Occipital lobe (tissue), 3 donors: ENCODE measurements at places on chromosomes 3 and 15.

GRCh38 chr3:14397531-14397930 lies 4.9 kb upstream of the SLC6A6 start:
- DNase-seq: no peak

- DNase-seq: no peak
Observed at GRCh38 chr3:101867511-101867910, 18.2 kb downstream of the NFKBIZ start.

DNA sequence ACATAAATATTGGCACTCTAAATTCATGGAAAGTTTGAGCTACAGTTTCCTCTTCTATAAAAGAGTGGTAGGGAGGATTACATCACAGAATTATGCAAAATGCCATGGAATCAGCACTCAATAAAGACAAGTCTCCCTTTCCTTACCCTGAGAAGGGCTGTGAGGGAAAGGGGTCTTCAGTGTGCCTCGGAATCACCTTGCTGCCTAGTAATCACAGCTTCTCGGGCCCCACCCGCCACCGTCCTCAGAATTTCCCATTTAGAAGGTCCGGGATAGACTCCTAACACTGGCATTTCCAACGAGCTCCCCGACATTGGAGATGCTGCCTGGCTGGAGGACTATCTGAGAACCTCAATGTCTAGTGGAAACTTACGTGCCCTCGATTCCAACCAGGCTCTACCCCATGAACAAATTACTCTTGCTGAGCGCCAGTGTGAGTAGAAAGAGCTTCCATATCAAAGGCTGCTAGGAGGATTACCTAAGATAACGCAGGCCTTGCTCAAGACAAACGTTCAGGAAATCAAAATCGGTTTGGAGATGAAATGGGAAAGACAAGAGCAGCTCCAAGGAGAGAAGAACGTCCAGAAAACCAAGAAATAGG lies 92.1 kb upstream of the CHD2 start:
- no peak for DNase-seq

DNA sequence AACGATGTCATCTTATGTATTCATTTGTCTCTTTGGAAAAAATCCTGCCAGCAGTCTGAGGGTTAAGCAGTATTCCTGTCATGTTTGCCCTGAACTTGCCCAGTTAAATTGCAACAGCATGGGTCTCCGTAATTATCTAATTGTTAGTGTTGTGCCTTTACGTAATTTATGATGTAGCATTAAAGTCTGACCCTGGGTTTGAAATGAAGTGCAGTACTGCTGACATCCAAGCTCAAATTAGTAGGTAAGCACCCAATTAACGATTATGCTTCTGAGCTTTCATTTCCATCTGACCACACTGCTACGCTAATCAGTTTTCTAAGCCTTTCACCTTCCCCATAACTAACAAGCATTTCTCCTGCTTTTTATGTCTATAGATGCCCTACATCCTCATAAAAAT lies 241.8 kb downstream of the ARRDC4 start:
- no peak for DNase-seq

GRCh38 chr3:10474847-10475246 lies 30.5 kb downstream of the ATP2B2 start:
- DNase-seq: no peak

DNA sequence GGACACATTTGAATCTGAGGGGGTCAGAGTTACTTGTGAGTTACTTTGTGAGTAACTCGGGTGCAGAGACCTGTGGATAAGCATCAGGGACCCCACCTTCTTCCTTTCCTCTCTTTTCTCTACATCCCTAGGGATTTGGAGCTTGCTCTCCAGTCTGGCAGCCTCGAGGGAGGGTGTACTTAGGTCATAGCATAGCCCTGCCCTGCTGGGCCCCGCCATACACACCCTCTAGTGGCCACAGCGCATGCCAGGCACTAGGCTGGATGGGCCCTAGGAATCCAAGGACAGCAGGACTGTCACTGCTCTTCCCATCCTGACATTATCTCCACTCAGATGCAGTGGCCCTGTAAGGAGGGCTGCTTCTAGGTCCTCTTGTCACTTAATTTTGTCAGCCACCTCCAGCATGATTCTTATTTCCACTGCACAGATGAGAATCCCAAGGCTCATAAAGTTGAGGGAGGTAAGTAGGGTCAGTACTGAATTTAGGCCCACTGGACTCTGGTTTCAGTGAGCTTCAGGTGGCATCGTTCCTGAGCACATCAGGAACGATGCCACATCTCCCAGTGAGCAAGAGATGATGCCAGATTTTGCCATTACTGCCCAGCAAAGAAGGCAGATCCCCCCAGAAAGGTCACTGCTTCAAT lies 3.6 kb upstream of the SMAD6 start:
- no peak for DNase-seq

DNA sequence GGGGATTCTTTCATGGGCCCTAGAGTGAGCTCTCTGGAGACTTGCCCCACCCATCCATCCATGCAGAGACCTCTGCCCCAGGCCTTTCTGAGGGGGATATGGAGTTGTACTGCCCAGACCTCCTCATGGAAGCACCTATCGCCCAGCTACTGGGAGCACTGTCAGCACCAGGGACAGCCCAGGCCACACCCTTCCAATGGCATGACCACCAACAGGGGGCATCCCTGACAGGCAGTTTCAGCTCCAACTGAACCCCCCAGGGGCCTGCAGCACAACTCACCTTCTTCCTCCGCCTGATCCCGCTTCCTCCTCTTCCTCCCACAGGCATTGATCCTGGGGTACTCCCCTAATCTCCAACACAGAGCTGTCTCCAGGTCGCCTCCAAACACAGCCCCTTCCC lies 21.8 kb downstream of the MRPS11 start:
- no peak for DNase-seq

DNA sequence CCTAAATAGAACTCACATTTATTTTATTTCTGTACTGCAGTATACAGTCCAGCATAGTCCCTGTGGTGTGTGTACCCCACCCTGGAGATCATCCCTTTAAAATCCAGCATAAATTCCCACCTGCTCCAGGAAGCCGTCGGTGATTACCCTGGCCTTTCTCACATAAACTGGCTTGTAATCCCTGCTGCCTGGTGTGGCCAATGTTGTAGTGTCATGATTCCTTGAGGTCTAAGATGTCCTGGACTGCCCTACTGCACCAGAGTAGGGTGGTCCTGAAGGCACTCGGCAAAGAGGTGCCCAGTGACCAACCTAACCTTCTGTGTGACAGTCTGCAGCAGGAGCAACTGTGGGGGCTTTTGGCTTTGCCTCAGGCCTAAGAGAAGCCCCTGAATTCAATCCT lies 58.9 kb downstream of the ITGA11 start:
- no peak for DNase-seq

DNA sequence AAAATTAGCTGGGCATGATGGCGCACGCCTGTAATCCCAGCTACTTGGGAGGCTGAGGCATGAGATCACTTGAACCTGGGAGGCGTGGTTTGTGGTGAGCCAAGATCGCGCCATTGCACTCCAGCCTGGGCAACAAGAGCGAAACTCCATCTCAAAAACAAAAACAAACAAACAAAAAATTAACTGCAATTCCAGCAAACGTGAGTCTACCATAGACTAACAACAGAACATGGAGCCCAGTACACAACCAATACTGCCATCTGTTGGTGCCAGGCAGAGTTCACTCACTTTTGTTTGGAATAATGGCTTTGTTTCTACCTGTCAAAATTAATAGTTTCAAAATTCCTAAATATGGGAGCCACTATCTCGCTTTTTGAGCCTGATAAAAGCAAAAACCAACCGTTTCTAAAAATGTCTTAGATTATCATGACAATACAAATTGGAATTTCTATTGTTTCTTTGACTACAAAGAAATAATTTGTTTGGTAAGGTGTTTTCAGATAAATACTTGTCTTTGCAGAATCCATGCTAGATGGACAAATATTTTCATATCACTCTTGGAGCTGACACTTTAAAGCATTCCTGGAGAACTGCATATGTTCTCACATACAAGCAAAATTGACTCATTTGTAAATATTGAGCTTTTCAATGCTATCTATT lies 45.0 kb downstream of the GPR176 start:
- no peak for DNase-seq

GRCh38 chr3:41681479-41681878 lies 280.4 kb downstream of the ULK4 start:
- no peak for DNase-seq

GRCh38 chr3:30742796-30743619 lies 136.6 kb downstream of the TGFBR2 start:
- DNase-seq: no peak

DNA sequence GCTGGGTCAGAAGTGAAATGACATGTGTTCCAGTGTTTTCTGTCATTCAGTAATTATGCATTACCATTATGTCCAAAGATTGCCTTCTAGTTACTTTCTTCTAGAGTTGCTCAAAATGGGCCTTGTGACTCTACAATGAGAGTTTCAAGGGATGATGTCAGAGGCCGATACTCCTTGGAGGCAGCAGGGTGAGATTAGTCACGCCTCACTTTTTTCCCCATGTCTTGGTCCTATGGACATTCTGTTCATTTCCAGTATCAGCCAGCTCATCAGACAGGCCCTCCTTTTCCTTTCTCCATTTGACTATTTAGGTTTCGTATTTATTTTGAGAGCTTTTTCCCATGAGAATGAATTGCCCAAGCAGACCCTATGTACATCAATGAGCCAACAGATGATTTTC lies 17.5 kb downstream of the VGLL3 start:
- no peak for DNase-seq

- DNase-seq: no peak
Observed at GRCh38 chr3:173404156-173404555, 6.6 kb downstream of the NLGN1 start.

- no peak for DNase-seq
Observed at GRCh38 chr15:78175330-78175729, 26.2 kb downstream of the IDH3A start.

GRCh38 chr15:76391309-76391708 lies 54.7 kb downstream of the ISL2 start:
- no peak for DNase-seq

DNA sequence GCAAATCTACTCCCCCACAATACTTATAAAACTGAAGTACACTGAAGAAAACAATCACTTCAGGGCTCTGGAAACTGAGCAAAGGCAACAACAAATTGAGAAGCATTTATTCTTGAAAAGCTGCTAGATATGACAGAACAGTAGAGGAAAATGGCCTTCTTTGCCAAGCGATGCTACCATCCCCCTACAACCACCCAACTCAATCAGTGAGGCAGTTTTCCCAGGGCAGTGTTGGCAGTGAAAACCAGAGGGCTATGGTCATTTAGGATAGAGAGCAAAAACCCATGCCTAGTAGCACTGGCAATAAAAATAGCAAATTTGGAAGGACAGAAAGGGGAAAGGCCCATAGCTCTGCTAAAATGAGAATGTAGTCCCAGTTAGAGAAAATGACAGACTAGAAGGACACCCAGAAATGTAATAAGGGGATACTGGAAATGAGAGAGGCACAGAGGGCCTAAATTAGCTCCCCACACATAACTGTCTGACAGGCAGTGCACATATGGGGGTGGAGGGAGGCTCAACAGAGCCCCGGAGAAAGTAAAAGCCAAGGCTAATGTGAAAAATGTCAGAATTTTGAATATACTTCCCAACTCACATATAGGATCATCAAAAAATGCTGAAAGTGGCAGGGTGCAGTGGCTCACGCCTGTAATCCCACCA lies 143.5 kb downstream of the GSK3B start:
- DNase-seq: no peak

- no peak for DNase-seq
Observed at GRCh38 chr3:77298417-77298816, 258.5 kb downstream of the ROBO2 start.

DNA sequence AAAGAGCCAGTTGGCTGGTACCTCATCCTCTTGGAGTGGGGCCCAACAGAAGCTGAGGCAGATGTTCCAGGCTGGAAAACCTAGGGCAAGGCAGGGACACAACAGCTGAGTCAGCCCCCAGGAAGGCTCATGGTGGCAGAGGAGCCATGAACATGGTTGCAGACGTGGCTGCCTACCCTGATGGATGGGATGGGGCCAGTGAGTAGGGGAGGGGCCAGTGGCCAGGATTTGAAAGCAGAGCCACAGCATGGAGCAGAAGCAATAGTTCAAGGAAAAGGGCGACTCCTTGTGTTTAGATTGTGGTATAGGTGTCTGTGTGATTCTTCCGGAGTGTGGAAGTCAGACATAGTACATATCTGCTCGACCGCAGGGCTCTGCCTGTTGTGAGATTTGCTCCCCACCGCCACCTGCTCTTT lies 24.2 kb downstream of the PXYLP1 start:
- no peak for DNase-seq

GRCh38 chr3:49976942-49977341 lies 37.0 kb downstream of the RBM6 start:
- DNase-seq: no peak

DNA sequence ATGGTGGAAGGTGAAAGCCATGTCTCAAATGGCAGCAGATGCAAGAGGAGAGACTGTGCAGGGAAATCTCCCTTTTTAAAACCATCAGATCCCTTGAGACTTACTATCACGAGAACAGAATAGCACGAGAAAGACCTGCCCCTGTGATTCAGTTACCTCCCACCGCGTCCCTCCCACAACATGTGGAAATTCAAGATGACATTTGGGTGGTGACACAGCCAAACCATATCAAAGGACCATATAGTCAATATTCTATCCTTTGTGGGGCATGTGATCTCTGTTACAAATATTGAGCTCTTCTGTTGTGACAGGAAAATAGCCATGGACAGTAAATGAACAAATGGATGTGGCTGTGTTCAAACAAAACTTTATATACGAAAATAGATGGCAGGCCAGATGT lies 77.2 kb upstream of the ACKR4 start:
- DNase-seq: no peak

- no peak for DNase-seq
Observed at GRCh38 chr3:71956716-71957115, 171.8 kb upstream of the PROK2 start.
